ENCODE measurements at places on chromosomes 5 and 9.

GRCh38 chr5:96658272-96658671 is 3.9 kb upstream of the CAST start:
- no peak for DNase-seq

DNA sequence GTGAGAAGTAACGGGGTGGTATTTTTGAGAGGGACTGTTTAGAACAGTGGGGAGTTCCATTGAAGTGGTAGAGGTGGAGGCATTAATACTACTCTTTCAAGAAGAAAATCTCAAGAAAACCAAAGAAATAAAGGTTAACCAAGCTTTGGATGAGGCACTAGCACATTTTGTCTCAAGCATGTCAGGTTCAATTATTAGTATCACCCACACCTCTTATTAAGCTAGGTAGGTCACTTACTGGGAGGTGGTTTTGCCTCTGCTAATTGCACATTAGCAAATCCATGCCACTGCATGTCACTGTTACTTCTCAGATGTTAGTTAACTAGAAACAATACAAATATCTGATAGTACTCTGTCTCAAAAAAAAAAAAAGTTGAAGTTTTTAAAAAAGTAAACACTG is 10.2 kb downstream of the RABGAP1 start:
- no peak for DNase-seq

DNA sequence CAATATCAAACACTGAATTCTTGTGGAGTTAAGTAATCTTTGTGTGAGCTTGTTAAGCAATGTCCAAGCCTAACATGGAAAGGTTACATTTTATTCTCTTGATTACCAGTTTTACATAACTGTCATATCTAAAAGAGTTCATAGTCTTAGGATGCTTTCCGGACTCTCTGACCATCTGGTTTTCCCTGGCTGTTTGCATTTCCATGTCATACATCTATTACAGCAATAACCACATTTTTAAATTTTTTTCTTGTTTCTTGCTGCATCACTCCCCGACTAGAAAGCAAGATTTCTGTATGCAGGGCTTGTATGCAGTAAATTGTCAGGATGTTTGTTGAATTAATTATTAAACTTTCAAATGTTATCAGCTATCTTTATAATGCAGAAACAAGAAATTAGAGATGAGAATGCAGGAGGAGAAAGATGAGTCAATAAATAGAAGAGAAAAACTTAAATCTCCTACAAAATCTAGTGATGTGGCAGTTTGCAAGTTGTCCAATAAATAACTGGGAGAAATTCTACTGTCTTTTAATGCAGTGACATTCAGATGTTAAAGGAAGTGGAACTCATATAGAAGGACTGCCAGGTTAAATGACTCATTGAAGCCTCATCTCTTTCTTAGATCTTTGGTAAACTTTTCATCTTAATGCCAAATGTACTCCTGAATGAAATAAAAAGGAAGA is 179.6 kb upstream of the SGCD start:
- DNase-seq = no peak

- DNase-seq = no peak
Measured at GRCh38 chr5:131792896-131793295, 3.9 kb downstream of the FNIP1 start.

DNA sequence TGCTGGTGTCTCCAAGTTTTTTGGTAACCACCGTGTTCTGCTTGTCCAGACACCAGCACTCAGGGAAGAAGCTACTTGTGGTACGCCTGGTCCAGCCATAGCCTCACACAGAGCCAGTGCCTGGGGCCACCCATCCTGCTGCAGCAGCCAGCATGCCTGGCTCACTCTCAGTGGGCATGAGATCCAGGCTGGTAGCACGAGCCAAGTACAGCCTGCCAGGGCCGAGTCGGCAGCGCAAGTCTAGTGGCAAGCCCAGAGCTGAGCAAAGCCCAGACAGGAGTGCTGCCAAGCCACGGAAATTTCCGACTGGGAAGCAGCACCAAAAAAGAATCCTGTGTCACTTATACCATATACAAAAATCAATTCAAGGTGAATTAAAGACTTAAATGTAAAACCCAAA is 36.3 kb upstream of the FBXL17 start:
- peak; percentile 41 for DNase-seq

GRCh38 chr5:76174101-76174500 is 90.9 kb downstream of the SV2C start:
- DNase-seq = no peak

DNA sequence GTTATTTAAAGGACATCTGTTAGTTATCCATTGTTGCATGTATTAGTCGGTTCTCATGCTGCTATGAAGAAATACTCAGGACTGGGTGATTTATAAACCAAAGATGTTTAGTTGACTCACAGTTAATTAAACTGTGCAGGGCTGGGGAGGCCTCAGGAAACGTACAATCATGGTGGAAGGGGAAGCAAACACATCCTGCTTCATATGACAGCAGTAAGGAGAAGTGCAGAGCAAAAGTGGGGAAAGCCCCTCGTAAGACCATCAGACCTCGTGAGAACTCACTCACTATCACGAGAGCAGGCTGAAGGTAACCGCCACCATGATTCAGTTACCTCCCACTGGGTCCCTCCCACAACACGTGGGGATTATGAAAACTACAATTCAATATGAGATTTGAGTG is 2064.1 kb downstream of the MAT2B start:
- no peak for DNase-seq

GRCh38 chr9:130140706-130141105 is 31.5 kb upstream of the NCS1 start:
- DNase-seq = no peak

GRCh38 chr9:19922476-19923118 is 133.8 kb upstream of the SLC24A2 start:
- peak; percentile 88 for DNase-seq

GRCh38 chr5:133287500-133287899 is 235.7 kb downstream of the HSPA4 start:
- peak; percentile 42 for DNase-seq

DNA sequence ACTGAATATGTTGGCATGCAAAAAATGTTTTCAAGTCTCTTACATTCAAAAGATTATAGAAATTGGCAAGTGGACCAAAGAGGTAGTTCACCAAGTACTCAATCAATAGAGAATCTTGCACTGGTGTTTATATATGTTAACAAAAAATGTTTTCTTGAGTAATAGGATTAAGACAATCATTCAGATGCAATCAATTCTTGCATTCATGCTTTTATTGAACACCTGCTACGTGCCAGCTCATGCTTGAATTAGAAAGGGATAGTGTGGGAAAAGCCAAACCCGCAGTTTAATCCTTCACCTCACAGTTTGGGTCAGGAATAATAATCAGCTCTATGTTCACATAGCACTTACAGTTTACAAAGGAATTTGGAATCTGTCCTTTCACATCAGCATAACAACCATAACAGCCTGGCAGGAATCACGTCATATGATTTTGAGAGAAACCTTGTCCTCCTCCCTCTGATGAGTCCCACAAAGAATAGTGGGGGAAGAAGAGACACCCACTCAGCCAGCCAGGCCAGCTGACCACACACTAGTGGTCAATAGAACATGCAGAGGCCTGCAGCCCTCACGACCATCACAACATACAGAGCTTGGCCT is 36.8 kb upstream of the FRRS1L start:
- DNase-seq = no peak

GRCh38 chr5:100641833-100642232 is 106.7 kb downstream of the FAM174A start:
- no peak for DNase-seq

DNA sequence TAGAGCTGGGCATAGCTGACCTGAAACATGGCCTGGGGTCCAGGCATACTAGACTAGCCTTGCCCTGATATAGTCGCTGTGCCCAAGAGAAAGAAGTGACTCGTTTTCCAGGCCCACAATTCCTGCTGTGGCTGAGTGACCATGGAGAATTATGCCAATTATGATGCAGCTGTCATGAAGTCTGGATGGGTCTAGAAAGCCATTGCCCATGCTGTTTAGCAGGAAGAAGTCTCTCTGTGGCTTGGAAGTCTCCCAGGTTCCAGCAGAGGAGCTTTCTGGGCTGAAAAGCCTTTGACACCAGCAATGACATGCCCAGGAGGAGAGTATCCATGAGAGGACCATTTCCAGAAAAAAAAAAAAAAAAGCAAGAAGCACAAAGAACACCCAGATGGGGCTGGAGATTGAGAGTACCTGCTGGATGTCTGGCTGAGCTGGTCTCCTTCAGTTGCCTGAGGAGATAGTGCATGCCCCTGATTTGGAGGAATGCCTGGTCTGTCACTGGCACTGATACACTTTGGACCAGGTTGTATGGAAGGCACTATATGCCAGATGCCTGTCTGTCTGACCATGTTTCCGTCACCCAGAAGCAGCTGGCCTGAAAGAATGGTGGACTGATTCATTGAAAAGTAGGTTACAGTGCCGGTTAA is 128.0 kb upstream of the EPB41L4A start:
- no peak for DNase-seq

GRCh38 chr9:12822111-12822510 is 47.3 kb downstream of the LURAP1L start:
- no peak for DNase-seq

DNA sequence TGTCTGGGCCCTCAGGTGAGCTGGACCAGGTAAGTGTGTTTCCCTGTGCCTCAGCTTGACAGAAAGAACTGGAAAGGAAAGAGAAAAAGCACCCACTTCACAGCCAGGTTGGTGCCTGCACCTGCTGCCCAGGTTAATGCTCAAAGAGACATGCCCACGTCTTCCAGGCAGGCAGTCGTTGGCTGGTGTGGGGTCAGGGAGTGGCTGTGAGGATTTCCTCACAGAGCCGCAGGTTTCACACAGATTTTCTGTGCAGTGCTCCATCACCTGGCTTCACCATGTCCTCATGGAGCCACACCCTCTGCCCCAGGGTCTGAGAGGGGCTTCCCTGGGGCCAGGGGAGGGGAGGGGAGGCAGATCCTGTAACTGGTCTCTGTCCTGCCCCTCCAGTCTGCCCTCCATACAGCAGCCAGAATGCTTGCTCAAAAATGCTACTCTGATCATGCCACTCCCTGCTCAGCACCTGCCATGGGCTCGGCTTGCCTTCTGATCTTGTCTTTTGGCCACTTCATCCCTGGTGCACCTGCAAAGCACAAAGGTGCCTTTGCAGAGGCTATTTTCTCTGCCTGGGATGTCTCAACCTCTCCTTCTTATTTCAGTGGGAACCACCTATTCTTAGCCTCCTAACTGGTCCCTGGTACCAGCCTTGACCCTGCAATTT is 82.5 kb upstream of the UBTD2 start:
- no peak for DNase-seq

- DNase-seq = no peak
Measured at GRCh38 chr5:158534203-158534602, 565.5 kb downstream of the EBF1 start.

DNA sequence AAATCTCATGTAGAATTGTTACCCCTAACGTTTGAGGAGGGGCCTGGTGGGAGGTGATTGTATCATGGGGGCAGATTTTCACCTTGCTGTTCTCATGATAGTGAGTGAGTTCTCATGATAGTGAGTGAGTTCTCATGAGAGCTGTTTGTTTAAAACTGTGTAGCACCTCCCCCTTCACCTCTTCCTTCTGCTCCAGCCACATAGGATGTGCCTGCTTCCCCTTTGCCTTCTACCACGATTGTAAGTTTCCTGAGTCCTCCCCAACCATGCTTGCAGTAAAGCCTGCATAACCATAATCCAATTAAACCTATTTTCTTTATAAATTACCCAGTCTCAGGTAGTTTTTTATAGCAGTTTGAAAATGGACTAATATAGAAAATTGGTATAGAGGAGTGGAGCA is 1783.7 kb upstream of the CDH9 start:
- no peak for DNase-seq

- DNase-seq = no peak
Measured at GRCh38 chr9:13378154-13378553, 98.7 kb upstream of the MPDZ start.

DNA sequence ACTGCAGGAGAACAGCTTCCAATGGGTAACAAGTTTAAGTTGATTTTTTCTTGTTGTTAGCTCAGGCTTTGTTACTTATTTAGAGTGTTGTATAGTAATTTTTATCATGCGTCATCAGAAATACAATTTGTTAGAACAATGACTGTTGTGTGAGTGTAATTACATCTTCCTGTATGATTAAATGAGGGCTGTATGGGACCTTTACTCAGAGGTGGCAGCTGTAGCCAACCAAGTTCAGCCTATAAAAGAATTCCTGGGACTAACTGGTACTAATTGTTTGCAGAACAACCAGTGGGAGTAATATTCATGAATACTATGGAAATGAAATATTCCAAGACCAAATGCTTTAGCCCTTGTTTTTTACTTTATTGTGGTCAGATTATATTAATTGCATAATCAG is 30.8 kb upstream of the TJP2 start:
- DNase-seq = no peak

- no peak for DNase-seq
Measured at GRCh38 chr9:5122116-5122515, 63.3 kb downstream of the INSL6 start.

GRCh38 chr5:68817632-68818031 is 276.2 kb upstream of the SLC30A5 start:
- no peak for DNase-seq

DNA sequence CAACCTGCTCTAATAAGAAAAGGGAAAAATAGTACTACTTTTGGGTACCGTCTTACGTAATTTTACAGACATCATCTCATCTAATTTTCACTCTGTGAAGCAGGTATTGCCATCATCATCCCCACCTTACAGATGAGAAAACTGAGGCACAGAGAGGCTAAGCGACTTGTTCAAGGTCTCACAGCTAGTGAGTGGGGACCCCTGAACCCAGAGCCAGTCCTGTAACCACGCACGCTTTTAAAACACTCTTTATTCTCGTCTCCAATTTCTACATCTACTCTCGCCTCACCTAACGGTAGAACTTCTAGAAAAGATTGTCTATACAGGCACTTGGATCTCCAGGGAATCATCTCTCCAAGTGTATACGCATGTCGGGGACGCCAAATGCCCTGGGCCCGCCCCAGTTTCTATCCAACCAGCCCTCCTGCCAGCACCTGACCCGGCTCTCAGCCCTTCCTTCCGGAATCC is 1.5 kb upstream of the TRAF1 start:
- DNase-seq = no peak

DNA sequence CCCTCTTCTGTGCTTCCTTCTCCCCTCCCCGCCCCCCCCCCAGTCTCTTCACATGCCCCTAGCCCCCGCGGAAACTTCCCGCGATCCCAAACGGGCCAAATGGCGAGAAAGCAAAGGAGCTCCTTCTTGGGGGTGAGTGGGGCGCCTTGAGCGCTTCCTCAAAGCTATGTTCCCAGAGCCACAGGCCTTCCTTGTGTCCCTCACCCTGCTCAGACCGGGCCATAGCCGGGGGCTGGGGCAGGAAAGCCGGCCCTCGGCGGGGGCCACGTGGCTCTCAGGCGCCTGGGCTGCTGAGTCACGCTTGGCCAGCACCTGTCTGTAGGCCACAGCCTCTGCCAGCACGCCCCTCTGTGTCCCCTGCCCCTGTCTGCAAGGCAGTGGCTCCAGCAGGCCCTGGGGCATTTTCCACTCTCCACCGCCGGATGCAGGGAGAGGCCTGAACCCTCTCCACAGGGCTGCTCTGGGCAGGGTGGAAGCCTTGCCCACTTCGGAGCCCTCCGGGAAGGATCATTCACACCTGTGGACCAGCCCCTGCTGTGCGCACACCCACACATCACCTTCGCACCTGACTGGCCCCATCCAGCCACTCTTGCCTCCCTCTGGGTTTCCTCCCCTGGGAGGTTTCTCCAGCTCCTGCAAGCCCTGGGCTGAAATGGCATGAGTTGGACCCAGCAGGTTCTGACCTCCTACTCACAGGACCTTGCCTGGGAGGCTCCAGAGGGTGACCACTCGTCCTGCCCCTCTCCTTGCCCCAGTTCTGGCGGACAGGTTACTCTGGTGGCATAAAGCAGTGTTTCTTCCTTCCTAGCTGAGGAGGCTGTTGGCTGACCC is 1.2 kb upstream of the SQSTM1 start:
- DNase-seq = peak; percentile 72

GRCh38 chr5:116360008-116360853 is 214.4 kb downstream of the SEMA6A start:
- no peak for DNase-seq

- DNase-seq = no peak
Measured at GRCh38 chr9:108783326-108783725, 72.5 kb downstream of the ACTL7B start.

All from putamen (tissue), 1 donor.